Thymus (tissue), 14 donors: ENCODE measurements at places on chromosomes 3 and 15. TPM values are rescaled to one million over a fixed set of nuclear protein-coding genes. Genes with fewer than 3 reads are reported as not detected.

Gene SLC28A1
- 0.05 TPM for total RNA-seq

Gene TMEM45A
- 2.6 TPM for total RNA-seq

GRCh38 chr3:38622336-38622735 lies 27.2 kb downstream of the SCN5A start:
- DNase-seq: no peak

- no peak for DNase-seq
Measured at GRCh38 chr3:122563717-122564025, 429 bp downstream of the PARP9 start.
